ENCODE measurements at places on chromosomes 2 and 18.

- DNase-seq: no peak
These were observed 291.7 kb upstream of the CDH19 start for GRCh38 chr18:66895631-66896030.

DNA sequence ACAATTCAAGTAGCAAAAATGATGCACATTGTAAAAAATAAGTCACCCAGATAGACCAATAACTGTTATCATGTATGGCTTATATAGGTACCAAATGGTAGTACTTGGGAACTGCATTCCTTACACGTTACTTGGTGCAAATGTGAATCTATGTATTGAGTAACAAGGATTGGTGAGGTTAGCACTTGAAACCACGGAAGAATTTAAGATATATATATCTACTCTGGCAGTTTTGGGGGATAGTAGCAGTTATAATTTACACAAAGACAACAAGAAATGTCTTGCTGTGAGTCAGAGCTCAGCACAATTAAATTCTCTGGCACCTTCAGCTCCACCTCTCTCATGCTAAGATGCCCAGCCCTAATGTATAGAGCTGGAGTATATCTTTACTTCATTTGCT is 359.4 kb upstream of the RAB12 start:
- DNase-seq: no peak

DNA sequence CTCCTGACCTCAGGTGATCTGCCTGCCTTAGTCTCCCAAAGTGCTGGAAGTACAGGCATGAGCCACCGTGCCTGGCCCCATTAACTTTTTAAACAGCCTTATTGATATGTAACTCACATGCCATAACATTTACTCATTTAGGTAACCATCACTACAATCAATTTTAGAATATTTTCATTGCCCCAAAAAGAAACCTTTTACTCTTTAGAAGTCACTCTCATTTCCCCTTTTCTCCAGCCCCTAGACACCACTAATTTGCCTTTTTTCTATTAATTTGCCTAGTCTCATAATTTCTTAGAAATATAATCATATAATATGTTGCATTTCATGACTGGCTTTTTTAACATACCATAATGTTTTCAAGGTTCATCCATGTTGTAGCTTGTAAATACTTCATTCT is 57.2 kb upstream of the TACR1 start:
- no peak for DNase-seq

DNA sequence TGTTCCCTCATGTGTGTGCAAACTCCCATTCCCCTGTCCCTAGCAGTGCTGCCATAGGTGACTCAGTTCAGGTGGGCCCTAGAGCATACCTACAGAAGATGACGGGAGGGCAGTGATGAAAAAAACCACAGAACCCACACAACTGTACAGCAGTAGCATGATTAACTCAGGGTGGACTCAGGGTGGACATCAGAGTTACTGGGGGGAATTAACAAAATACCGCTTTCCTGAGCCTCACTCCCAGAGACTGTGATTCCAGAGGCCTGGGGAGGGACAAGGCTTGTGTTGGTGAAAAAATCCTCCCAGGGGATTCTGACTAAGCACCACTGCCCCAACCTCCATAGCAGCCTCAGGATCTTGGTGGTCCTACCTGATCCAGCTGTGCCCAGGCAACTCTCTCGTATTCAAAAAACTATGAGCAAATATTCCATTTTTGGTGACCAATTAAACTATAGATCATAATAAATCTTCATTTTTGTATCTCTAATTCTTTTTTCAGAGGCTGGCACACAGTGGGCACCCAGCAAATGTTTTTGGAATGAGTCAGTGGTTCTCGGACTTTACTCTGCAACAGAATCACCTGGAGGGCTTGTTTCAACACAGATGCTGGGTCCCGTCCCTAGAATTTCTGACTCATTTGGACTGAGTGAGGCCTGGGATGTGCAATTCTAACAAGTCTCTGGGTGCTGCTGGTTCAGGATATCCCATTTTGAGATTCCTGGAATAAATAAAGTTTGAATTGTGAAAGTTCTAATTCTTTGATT is 84.1 kb upstream of the NABP1 start:
- DNase-seq: no peak

DNA sequence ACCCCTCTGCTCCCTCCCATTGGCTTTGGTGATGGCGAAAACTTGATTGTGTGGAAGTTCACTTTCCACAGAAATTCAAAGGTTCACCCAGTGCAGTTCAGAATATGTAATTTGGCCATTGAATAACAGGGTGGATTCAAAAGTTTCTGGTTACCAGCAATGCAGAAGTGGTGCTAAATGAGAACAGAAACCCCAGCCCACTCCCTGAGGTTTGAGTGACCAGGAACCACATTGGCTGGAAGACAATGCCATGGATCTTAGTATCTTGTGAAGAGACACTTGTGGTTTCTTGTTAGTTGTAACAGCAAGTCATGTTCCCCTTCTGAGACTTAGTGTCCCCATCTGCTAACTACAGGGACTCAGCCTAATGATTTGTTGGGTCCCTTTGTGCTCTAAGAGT is 49.8 kb downstream of the QPCT start:
- DNase-seq: no peak

- no peak for DNase-seq
These were observed 481.7 kb upstream of the CRIM1 start for GRCh38 chr2:35873921-35874320.

- no peak for DNase-seq
These were observed 182.3 kb downstream of the RDH14 start for GRCh38 chr2:18378020-18378653.

DNA sequence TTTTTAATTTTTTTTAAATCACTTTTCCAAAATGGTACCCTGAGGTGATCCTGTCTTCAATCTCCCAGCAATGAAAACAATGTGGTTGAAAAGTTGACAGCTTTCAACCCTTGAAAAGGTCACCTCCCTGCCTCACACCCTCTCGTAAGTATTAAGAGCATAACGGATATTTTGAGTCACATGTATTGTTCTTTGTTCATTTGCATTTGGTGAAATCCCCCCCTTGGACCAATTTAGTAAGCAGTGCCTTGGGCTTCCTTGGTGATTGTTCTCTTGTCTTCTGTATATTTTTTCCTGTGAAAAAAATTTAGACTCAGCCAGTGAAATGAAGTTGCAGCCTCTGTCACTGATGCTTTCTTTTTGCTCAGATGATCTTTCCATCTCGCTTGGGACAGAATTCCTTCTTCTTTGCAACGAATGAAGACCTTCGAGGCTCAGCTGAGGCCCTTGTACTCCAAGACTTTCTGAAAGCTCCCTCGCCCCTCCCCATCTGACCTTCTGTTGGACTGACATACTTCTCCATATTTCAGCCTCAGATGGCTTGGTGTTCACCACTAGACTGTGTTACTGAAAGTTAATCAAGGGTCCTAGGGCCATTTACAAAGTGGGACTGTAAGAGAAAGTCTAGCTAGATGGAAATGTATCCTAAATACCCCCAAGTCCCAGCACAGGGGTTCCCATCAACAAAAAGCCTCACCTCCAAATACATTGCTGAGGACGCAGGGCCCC is 158.4 kb downstream of the BCL2 start:
- no peak for DNase-seq

DNA sequence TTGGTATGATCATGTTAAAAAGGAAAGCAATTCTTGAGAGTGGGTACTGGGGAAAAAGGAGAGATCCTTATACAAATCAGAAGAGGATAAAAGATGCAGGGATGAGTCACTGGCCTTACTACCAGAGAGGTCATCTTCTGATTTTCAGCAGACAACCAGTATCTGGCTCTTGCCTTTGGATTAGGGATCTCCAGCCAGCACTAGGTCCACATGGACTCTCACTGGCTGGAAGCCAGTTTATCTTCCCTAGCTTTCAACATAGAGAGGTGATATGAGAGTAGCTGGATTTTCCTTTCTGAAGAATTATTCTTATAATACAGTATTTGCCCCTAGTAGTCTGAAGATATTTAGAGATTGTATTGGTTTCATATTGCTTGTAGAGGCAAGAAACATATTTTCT is 30.2 kb downstream of the CERKL start:
- no peak for DNase-seq

DNA sequence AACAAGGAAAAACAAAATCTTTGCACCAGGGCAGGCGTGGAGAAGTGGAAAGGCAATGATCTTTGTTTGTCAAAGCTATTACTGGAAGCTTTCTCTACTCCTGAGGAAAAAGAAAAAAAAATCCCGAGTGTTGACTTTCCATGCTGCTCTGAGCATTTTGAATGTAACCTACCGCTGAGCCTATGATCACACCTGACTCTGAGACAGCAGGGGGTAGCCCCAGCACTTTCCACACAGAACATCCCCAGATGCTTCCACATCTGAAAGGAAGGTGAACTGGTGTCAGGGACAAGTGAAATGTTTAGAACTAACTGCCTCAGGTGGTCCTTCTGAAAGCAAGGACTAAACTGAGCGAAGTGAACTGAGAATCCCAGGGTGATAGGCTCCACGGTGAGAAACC is 1315.1 kb upstream of the DDX18 start:
- no peak for DNase-seq

DNA sequence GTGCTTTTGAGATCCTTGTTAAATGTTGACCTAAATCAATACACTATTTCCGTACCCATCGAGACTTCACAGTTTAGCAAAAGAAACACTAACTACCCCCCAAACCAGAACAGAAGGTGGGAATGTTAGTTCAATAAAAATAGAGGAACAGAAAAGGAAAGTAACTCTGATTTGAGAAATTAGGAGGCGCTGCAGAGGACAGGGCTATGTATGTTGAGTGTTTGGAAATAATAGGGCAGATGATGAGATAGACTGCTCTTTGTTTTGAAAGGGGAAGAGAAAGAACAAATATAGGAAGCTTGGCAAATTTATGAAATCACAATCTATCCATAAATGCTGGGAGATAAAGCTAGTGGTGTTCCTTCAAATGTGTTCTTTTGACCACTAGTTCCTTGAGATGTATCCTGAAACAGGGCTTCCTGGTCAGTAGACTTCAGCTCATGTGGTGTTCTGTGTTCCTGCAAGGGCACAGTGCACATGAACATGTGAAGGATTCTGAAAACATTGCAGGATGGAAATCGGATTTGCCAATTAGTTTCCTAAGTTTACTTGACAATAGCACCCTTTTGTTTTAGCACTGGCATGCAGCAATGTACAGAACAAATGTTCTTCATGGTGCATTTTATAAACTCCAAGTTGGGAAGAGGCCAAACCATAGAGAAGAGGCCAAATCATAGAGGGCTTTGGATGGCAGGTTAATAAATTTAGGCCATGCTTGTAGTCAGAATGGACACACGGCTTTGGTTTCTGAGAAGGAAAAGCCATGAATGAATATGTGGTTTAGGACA is 39.8 kb downstream of the RHBDD1 start:
- DNase-seq: no peak

DNA sequence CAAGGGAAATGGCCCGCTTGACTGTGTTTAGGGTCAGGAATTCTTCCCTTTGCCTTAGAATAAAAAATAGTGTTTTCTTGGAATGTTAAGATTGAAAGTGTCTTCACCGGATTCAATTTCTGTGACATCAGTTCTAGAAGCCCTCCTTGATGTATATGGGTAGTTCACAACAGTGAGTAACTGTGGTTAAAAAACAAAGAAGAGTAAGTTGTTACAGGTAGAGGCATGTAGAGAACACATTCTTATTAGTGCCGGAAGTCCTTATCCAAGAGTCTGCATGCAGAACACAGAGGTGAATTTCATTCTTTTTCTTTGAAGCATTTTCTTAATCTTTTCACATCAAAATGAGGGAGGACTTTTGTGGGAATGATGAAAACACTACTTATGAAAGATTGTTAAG is 105.5 kb downstream of the FMNL2 start:
- DNase-seq: no peak

DNA sequence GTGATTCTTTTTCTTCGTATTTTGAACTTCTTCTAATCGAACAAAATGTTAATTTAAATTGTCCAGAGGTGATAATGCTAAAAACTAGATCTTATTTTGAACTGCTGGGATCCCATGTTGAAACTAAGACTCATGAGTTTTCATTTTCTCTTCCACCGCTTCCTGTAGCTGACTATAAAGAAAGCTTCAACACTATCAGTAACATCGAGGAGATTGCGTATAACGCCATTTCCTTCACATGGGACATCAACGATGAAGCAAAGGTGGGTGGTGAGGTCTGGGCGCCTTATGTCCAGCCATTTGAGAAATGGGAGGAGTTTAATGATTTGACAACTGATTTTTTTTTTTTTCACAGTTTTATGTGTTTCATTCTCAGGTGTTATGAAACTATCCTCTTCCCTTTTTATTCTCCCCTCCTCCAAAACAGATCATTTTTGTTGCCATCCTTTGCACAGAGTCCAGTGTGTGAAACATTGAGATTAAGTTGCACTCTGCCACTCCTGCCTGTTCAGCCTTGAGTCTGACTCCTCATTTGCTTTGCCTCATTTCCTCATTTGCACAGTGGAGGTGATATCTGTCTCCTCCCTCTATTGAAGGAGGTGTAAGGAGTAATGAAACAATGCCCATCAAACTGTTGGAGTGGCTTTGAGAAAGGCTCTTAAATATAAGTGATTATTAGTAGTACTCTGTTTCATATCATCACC is 13.8 kb downstream of the GRHL1 start:
- DNase-seq: no peak

GRCh38 chr2:236257136-236257535 is 7.1 kb downstream of the ASB18 start:
- no peak for DNase-seq

DNA sequence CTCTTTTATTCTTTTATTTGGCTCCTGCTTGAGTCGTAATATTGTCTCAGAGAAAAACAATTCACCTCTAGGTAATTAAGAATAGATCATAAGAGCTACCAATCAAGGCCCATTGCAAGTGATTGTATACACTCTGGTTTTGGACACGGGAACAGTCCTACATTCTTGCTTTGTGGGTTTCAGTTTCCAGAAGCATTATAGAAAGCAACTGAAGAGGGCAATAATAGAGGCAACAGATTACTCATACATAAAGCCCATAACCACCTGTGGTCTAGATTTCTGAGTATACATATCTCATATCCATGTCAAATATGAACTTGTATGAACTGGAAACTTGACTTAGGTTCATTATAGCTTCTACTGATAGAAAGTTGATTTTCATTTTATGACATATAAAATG is 65.4 kb downstream of the DIS3L2 start:
- DNase-seq: no peak

DNA sequence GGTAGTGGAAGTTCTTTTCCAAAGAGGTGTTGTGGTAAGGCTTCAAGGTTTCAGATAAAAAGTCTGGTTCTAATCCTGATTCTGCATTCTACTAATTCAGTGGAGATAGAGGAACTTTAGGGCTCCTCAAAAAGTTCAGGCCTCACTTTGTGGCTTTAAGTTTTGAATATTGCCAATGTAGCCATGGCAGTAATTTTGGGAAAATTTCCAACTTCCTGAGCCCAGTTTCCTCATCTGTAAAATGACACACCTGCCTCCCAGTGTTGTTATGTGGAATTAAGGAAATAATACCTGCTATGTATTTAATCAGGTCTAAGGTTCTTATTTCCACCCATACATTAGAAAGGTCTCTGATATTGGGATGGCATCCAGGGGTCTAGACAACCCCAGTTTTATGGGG is 147.6 kb upstream of the ITGA6 start:
- DNase-seq: no peak

DNA sequence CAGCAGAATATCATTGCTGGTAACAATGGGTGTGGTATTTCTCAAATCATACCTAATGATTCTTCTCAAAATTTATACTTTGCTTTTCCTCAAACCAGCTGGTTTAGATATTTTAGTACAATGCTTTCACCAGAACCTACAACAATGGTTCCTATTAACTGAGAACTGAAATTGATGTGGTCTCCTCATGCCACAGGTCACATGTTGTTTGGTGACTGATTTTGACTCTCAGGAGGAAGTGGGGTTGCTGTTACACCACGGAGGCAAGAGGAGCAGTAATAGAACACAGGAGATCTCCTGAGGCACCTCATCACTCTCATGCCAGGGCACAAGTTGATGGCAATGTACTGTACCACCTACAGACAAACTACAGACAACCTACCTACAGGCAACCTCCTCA is 3.0 kb upstream of the CEP68 start:
- no peak for DNase-seq

- DNase-seq: no peak
These were observed 39.4 kb downstream of the MYOM1 start for GRCh38 chr18:3180325-3180724.
